ENCODE measurements at places on chromosomes 11 and 22. TPM values are rescaled to one million over a fixed set of nuclear protein-coding genes. Genes with fewer than 3 reads are reported as not detected.

The GRM5 gene
- total RNA-seq: under 0.01 TPM

The PHF21B gene
- 0.17 TPM for total RNA-seq

The CEP126 gene
- total RNA-seq: 1.8 TPM

The HEPHL1 gene
- not detected for total RNA-seq

The NUP98 gene
- 88.1 TPM for total RNA-seq

The DDTL gene
- 2.1 TPM for total RNA-seq

The SLC5A1 gene
- not detected for total RNA-seq

The RIMBP3C gene
- total RNA-seq: 0.50 TPM

The TSGA10IP gene
- not detected for total RNA-seq

The SMC1B gene
- total RNA-seq: not detected

DNA sequence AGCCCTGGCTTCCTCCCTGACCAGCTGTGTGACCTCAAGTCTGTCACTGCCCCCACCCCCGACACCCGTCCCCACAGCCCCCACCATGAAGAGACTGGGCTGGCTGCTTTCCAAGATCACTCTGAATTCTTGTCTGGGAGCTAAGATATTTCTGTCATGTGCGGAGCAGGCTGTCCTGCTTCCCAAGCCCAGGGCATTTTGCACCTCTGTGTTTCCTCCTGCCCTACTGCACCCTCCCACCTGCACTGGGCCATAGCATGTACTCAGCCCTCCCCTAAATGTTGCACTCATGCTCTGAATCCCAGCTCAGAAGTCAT, 30.3 kb upstream of the MYEOV start:
- no peak for DNase-seq

DNA sequence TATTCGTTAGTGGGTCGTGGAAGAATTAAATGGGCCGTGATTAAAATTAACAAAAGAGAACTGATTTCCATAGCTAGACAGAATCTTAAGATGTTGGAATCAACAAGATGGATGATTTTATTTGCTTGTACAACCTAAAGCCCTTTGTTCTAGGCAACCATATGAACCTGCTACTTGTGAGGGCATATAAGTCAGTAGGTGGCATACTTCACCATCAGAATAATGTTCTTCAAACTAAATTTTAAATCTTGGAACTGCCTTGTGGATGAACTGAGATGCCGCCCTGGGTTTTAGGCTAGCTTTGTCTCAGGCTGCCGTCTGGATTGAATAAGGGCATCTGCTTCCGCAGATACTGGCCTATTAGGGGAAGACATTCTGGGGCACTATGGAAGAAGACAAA, 40.9 kb downstream of the CSRP3 start:
- peak; percentile 2 for DNase-seq

GRCh38 chr11:106176817-106177216, 99.4 kb downstream of the AASDHPPT start:
- DNase-seq: no peak

DNA sequence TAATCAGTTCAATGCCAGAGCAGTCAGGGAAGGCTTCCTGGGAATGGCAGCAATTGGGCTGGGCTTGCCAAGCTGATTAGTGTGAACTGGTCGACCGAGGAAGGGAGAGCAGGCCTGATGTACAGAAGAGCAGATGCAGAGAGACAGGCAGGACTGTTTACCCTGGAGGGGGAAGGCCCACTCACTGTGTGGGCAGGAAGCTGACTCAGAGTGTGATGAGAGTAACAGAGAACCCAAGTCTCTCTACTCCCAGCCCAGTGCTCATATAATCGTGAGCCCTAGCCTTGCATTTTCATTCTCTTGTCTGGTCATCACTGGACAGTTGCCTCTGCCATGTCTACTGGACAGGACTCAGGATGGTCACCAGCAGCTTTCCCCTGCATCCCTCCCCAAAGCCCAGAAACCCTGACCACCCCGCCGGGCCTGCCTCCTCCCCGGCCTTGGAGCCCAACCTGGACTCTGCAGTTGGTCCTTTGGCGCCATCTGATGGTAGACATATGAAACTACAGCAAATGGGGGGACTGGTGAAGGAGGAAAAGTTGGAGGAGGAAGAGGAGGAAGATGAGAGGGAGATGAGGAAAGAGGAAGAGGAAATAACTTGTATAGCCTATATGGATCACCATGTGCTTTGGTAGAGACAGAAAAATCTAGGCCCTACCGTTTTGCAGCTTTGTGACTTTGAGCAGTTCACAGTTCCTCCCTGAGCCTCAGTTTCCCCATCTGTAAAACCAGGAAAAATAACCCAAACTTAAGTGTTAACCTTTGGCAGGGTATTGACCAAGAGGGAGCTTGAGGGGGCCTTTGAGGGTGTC, 43.4 kb upstream of the PRDM11 start:
- peak; percentile 82 for DNase-seq

DNA sequence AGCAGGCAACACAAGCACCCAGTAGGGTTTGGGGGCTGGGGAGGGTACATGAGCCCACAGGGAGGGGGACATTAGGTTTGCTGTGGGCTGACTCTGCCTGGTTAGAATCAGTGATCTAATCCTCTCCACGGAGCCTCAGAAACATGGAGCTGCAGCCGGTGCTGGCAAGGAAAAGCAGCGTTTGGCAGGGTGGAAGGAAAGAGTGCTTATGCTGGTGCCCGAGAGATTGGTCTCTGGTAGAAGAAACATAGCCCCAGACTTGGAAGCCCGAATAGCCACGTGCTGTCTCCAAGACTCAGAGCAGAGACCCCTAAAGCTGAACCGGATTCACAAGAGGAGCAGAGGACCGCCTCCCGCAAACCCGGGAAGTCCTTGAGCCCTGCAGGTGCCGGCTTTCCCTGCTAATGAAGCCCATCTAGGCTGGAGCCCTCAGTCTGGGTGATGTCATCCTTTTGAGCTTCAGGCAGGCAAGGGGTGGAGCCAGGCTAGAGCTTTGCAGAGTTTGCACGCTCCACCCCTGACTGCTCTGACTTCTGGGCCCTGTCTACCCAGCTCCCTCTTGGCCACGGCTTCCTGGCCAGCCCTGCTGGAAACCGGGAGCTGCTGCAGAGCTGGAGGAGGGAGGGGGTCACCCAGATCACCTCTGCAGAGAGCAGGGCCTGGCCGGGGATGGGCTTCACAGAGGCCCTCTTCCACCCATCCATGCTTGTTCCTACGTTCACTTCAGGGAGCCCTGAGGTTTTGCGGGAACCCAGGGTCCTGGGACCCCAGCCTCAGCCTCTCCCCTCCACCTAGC, 35.0 kb upstream of the JAM3 start:
- peak; percentile 80 for DNase-seq

DNA sequence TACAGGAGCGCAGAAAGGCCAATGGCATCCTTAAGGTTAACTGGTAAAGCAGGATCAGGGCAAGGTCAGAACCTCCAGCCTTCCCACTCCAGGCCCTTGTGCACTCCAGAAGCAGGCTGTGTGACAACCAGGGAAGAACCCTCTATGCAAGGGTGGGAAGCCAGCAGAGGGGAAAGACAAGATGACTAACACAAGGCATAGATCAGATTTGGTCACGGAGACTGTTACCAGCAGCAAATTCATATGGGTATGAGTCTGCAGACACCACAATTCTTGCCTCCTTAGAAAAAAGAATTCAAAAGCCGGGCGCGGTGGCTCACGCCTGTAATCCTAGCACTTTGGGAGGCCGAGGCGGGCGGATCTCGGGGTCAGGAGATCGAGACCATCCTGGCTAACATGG, 39.8 kb upstream of the MTNR1B start:
- DNase-seq: peak; percentile 2

DNA sequence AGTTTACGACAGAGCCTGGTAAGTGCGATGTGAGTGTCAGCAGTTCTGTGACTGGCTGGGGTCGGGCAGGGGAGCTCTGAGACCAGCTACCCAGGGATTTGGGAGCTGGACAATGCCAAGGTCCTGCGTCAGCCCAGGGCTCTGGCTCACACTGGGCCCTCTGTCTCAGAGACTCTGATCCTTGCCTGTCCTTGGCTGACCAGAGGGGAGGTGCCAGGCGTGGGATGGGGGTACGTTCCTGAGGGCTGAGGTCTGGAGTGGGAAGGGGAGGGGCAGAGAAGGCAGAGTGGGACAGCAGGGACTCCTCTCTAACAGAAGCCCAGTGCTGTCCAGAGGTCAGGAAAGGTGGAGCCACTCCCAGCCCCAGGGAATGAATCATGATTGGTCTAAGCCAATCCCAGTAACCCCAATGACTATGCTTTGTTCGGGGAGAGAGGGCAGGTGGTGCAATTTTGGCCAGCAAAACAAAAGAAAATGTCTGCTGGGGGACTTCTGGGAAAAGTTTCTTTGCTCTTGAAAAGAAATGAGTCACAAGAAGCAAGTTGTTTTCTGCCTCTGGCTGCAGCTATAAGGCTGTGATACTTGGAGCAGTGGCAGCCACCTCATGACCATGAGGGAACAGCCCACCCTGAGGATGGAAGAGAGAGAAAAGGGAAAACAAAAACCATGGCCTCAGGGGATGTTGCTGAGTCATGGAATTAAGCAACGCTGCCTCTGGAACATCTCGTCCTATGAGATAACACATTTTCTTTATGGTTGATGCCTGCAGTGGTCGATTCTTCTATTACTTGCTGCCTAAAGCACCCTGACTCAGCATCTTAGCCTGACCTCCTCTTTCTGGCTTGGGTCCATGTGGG, 108.3 kb downstream of the CHST1 start:
- DNase-seq: peak; percentile 1

GRCh38 chr11:69889400-69890318, 70.4 kb upstream of the FGF3 start:
- DNase-seq: no peak

DNA sequence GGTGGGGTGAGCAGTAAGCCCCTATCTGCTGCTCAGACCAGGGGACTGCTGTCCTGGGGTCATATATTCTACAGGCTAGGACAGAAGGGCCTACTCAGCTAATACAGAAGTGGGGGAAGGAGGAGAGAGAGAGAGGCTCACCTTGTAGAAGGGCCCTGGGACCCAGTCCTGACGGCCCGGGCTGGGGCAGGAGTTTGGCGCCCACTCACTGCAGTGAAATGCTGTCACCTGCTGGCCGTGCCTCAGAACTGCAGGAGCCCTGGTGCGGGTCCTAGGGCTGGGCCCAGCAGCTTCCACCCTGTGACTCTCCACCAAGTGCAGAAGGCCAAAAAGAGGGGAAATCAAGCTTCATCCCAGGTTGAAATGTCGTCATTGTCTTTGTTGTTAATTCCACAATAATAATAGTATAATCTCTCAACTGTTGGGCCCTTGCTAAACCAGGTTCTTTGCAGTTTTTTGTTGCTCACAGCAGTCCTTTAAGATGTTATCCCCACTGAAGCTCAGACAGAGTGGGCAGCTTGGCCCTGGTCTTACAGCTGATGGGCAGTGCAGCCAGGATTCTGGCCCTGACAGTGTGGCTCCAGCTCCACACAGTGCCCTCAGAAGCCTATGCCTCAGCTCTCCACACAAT, 29.6 kb downstream of the TRIM29 start:
- peak; percentile 46 for DNase-seq

GRCh38 chr11:58845386-58845785, 882 bp upstream of the GLYATL2 start:
- DNase-seq: no peak

GRCh38 chr11:64893194-64894069, 15.0 kb upstream of the EHD1 start:
- DNase-seq: no peak

DNA sequence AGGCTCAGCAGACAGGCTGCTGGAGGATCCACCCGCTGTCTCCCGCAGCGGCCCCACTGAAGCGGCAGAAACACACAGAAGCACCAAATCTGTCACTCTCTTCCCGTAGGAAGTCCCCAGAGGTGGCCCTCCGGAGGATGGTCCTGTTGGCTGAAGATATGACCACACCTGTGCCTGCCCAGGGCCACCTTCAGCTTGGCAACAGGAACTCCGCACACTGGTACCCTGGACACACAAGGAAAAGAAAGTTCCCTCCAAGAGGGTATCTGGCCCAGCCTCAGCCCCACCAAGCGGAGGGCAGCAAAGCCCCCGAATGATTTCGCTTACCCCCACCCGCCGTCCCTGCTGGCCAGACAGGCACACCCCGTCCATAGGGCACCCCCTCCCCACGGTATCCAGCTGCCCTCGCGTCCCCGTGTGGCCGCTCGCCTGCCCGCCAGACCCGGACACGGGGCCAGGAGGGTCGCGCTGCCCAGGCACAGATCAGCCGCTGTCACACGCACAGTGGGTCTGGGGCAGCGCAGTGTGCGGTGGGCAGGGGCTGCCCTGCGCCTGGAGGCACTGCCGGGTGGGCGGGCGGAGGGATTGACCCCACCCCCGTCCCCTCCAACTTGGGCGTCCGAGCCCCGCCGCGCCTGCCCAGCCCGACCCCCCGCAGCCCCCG, 7.0 kb downstream of the RASSF7 start:
- no peak for DNase-seq

- DNase-seq: no peak
These were observed 243.6 kb downstream of the NELL1 start for GRCh38 chr11:20912922-20913512.

DNA sequence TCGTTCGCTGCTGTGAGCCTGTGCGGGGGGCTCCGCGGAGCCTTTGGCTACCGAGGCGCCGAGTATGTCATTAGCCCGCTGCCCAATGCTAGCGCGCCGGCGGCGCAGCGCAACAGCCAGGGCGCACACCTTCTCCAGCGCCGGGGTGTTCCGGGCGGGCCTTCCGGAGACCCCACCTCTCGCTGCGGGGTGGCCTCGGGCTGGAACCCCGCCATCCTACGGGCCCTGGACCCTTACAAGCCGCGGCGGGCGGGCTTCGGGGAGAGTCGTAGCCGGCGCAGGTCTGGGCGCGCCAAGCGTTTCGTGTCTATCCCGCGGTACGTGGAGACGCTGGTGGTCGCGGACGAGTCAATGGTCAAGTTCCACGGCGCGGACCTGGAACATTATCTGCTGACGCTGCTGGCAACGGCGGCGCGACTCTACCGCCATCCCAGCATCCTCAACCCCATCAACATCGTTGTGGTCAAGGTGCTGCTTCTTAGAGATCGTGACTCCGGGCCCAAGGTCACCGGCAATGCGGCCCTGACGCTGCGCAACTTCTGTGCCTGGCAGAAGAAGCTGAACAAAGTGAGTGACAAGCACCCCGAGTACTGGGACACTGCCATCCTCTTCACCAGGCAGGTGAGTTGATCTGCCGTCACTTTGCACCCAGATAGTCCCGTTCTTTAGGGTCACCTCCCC, 1.0 kb downstream of the ADAMTS15 start:
- peak; percentile 33 for DNase-seq

GRCh38 chr11:126647735-126648134, 292.2 kb downstream of the ST3GAL4 start:
- DNase-seq: peak; percentile 26

Measured in fibroblast of lung (primary cell).